ENCODE measurements at places on chromosomes 5 and 9. TPM values are rescaled to one million over a fixed set of nuclear protein-coding genes. Genes with fewer than 3 reads are reported as not detected.

SLC1A1 gene
- 0.42 TPM for total RNA-seq

BSPRY gene
- 2.3 TPM for total RNA-seq

PRRX2 gene
- total RNA-seq, result 1.3 TPM

PDE6A gene
- under 0.01 TPM for total RNA-seq

GGTA1 gene
- 7.9 TPM for total RNA-seq

GIN1 gene
- total RNA-seq, result 9.6 TPM

LHX2 gene
- 0.19 TPM for total RNA-seq

GRM6 gene
- not detected for total RNA-seq
